ENCODE measurements at places on chromosomes 7 and 10.

DNA sequence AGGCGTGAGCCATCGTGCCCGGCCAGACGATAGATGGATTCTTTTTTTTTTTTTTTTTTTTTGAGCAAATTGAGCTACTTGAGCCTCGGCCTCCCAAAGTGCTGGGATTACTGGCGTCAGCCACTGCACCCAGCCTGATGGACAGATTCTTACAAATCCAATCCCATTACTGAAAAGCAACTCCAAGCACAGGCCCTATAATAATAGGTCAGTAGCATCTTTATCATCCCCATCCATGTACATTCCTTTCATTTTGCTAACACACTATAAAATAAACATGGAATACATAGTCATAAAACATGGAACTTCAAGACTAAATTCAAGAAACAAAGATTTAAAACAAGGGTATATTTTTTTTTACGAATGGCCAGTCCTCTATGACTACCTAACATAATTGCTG lies 16.0 kb upstream of the RSBN1L start:
- no peak for DNase-seq

- DNase-seq = no peak
Measured at GRCh38 chr10:58291538-58292174, 22.7 kb downstream of the CISD1 start.

DNA sequence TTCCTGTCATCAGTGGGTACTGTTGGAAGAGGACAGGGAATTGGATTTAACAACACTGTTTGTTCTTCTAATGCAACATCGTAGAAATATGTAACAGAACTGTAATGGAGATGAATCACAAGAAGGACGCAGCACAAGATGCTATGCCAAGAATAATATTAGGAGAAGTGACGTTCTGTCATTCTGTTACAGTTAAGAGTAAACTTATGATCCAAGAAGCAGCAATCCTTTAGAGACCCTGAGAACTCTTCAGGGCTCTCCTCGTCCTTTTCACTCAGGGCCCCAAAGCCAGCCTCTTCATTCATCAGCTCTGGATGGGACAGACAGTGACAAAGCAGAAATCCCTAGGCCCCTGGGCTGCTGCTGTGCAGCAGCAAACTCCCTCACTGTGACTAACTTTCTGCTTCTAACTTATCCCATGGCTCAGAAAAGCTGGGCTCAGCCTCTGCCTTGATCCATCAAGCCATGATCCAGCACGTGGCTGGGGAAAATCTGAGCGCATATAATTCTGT lies 8.7 kb upstream of the IL6 start:
- peak; percentile 78 for DNase-seq

DNA sequence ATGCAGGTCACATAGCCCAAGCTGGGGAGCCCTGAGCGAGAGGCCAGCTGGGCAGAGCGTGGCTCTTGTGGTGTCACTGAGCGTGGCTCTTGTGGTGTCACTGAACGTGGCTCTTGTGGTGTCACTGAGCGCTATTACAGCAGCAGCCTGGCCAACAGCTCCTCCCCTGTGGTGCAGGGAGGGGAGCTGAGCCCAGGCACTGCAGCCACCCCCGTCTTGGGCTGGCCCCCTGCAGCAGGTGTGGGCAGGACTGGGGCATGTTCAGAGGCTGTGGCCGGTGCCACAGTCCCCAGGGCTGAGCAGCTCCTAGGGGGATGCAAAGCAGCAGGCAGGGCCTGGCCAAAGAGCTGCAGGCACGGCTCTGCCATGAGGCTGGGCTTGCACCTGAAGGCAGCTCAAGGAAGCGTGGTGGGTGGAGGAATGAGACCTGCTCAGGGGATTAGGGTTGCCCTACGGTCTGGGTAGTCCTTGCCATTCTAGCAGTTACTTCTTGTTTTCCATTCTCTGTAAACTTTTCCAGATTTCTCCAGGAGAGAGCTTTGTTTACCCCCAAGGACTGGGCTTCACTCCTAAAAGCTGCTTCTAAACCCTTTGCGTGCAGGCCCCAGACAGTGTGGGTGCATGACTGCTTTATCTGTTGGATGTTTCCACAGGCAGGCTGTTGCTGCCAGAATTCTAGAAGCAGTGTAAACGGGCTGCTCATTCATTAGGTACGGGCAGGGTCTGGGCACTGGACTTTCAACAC lies 29.2 kb downstream of the ZNF783 start:
- DNase-seq = no peak

DNA sequence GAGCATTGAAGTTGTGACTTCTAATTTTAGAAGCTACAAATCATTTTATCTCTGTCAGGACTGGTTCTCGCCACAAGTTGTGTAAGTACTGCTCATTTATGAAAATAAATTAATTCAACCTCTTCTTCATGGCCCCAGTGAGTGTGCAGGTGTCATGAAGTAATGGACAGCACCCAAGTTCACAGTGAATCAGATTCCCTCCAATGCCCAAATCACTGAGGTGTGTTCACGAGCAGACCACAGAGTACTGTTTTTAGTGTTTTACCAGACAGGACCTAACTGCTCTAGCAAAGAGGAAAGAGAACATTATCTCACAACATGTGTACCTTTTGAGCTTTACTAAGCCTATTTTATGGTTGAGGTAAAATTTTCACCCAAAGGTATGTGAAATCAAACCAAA lies 980.0 kb downstream of the CNTNAP2 start:
- DNase-seq = no peak

DNA sequence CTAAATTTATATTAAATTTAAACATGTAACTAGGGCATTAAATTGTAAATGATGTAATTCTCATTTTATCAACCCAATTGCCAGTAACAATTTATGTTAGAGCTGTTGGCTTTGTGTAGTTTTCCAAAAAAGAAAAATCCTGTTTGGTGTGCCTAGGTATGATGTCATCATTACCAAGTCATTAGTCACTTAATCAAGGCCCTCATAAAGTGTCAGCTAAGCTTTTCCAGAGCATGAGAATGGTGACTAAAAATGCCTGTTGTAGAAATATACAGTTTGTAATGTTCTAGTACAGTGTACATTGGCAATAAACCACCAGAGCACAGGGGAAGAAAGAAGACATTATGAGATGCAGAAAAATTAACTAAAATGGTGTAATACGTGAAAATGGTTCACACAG lies 593.8 kb upstream of the ANKRD30A start:
- no peak for DNase-seq

- DNase-seq = no peak
Measured at GRCh38 chr7:125568799-125569198, 639.2 kb upstream of the POT1 start.

DNA sequence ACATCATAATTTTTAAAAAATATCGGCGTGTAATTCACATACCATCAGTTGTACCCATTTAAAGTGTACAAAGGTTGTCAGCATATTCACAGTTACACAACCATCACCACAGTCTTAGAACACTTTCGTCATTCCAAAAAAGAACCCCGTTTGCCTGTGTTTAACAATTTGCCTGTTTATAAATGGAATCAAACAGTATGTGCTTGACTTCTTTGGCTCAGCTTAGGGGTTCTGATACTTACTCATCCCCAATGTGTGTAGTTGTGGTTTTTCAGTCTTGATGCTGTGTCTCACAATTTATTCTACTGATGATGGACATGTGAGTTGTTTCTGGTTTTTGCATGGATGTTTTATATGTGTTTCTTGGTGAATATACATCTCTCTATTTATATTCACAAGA lies 50.0 kb downstream of the PRPF18 start:
- DNase-seq = no peak

DNA sequence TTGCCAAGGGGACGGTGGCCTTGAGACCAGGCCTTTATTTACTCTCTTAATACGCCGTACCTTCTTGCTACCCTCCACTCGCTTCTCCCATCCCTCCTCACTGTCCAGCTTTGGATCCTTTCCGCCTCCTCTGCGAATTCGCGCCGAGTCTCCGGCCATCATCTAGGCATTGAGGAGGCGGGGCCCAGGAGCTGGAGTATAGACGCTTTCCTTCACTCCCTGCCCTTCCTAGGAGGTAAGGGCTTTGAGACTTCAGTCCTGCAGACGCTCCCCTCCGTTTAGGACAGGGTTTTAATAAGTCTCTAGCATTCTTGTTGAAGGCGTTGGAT lies 538 bp downstream of the TFAM start:
- no peak for DNase-seq

GRCh38 chr7:18786196-18786727 lies 290.7 kb downstream of the HDAC9 start:
- DNase-seq = no peak

DNA sequence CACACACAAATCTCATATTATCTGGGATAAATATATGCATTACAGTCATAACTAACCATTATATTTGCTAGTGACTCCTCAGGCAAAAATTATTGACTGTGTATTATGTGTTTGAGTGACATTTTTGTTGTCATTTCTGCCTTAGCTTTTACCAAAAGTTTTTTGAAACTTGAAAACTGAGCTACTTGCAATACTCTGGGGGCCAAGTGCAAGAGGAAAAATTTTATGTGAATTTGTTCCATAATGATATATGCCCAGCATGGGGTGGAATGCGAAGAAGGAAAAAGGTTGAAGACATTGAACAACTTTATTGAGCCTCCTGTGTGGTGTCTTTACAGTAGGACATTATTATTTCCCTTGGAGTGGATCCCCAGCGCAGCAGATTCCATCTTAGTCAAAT lies 176.8 kb upstream of the FERD3L start:
- no peak for DNase-seq

DNA sequence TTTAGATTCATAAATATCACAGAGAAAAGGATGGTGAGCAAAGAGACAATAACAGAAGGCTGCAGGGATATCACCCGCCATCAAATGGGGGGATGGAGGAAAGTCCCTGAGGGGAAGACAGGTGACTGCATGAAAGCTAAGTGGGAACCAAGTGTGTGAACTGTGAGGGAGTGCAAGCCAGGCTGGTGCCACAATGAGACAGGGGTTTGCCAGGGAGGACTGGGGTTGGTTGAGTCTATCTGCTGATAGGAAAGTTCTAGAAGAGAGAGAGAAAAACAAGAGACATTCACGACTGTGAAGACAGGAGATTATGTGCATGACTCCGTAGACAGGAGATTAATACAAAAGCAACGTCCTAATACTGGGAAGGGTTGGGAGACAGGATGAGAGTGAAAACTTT lies 376.4 kb downstream of the PARD3 start:
- DNase-seq = no peak

- no peak for DNase-seq
Measured at GRCh38 chr10:6400331-6400730, 179.7 kb downstream of the PRKCQ start.

GRCh38 chr10:116787893-116788665 lies 45.7 kb upstream of the HSPA12A start:
- peak; percentile 18 for DNase-seq

DNA sequence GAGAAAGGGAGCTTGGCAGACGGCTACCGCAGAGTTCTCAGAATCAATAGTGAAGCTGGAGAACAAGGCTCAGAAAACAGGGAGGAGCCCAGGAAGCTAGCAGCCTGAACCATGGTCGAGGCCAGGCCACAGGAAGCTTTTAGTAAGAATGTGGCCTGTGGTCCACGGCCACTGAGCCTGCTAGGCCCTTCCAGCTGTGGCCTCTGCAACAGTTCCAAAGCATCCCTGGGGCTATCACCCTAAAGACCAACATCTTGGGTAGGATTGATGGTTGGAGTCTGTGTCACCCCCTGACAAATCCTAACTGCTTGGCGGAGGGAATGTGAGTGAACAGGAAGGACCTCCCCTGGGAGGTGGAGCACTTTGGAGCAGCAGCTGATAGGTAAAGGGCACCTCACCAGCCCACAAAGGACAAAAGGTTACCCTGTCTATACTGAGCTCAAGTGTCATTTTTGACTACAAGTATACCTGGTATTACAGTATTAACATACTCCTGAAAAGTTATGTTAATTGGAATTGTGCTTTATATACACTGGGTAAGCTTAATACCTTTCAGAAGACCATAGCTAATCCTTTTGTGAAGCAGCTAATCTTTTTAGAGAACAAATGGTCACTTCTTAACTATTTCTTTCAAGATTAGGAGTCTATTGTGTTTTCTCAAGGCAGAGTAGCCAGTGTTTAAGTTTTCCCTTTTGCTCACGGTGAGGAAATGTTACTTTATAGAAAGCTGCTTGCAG lies 18.7 kb downstream of the PTPRE start:
- DNase-seq = no peak

All from glomerular endothelial cell (primary cell).